Psoas muscle (tissue), 8 donors: ENCODE measurements at places on chromosomes 12 and 14. TPM values are rescaled to one million over a fixed set of nuclear protein-coding genes. Genes with fewer than 3 reads are reported as not detected.

The ERP27 gene
- 0.24 TPM for total RNA-seq

DNA sequence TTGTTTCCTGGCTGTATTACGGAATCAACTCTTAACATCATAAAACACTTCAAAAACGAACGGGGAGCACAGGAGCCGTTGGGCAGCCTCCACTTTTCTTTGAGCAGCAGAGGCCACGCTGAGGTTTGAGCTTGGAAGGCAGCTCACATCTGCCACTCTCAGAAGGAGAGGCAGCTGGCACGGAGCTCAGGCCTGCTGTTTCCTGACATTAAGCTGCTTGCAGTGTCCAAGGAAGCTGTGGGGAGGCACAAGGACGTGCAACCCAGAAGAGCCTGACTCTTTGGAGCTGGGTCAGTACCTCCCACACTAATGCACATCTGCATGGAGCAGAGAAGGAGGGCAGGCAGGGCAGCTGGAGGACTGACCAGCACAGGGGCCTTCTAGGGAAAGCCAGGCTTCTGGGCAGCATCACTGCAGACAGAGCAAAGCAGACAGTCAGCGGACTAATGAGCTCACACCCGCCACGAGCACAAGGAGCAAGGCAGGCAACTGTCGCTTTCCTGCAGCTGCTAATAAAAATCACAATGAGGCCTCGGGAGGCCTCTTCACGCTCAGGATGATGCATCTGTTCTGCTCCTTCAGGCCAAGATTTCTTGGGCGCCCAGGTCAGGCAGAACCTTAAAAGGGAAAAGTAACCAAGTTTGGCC is 211.1 kb downstream of the GLT1D1 start:
- DNase-seq = no peak

The OTUB2 gene
- total RNA-seq = 0.08 TPM

- no peak for DNase-seq
These were observed 11.1 kb downstream of the EXOC3L4 start for GRCh38 chr14:103105580-103106150.

The KIF21A gene
- total RNA-seq = 23.1 TPM

- DNase-seq = no peak
These were observed 79.9 kb upstream of the KCNA1 start for GRCh38 chr12:4829793-4830162.
